ENCODE measurements at places on chromosomes 6 and 20.

DNA sequence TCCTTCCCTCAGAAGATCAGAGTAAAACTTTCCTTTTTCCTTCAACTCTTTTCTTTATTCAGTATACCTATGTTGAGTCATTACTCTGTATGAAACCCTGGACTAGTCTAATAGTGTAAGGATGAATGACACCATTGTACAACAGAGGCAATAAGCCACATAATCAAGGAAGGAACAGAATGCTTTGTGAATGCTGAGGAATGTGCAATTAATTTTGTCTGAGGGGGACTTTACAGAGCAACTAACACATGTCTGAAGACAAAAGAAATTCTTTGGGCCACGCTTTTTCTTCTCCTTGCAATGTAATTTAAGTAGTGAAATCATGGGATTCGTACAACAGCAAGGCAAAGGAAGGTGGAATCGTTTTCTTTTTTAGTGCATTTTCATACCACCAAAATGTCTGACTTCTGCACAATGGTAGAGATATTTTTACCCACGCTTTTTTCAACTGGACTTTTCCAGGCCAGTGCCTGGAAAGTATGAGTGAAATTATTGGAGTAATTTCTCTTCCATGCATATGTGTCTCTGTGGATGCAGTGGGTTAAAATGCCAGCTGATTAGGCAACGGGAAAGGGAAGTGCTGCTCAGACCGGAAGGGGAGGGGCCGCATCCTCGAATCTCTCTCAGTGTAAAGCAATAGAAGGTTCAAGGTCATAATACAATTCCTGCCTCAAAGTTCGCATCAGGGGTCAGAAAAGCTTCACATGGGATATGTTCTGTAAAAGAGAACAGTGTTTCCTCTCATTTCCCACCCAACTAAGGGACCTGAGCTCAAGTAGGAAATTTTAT, 89.9 kb upstream of the MTHFD1L start:
- DNase-seq: no peak

DNA sequence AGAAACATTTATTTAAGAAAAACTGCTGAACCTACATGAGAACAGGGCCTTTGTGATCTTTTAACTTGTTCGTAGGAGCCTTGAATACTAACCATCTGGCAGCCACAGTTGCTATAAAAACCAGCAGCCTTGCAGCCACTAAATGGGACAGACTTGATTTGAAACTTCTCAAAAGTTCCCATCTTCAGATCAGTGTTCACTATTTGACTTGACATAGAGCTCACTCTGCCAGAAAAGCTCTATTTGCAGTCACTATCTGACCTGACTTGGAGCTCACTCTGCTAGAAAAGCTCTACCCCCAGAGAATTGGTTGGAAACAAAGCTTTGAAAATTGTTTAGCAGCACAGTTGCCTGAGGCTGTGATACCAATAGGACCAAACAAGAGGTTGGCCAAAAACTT, 119.3 kb upstream of the F13A1 start:
- DNase-seq: no peak

GRCh38 chr6:11069760-11070159, 23.9 kb upstream of the SMIM13 start:
- DNase-seq: no peak

GRCh38 chr6:113184291-113184690, 672.9 kb upstream of the MARCKS start:
- DNase-seq: no peak

- no peak for DNase-seq
Measured at GRCh38 chr6:105620878-105621277, 218.0 kb upstream of the PREP start.

DNA sequence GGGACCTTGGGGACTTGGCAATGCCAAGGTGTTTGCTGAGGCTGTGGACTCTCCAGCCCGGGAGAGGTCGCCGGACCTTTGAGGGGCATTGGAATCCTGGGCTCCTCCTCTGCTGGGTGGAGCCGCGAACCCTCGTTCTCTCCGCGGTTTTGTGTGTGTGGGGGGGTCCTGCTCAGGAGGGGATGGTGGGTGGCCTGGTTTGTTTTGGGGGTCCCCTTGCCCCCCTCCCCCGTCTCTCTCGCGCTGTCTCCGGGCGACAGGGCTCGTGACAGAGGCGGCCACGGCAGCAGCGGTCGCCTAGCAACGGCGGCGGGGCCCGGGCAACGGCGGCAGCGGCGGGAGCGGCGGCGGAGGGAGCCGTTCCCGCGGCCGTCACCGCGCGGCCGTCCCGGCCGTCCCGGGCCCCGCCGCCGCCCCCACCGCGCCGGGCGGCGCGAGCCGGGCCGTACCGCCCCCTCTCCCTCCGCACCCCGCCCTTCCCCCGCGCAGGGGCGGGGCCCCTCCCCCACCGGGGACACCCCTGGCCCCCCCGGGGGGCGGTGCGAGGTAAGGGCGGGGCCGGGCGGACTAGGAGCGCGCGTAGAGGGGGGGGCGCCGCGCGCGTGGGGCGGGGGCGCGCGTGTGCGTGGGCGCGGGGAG, 7.8 kb downstream of the SYNGAP1 start:
- DNase-seq: peak; percentile 59

DNA sequence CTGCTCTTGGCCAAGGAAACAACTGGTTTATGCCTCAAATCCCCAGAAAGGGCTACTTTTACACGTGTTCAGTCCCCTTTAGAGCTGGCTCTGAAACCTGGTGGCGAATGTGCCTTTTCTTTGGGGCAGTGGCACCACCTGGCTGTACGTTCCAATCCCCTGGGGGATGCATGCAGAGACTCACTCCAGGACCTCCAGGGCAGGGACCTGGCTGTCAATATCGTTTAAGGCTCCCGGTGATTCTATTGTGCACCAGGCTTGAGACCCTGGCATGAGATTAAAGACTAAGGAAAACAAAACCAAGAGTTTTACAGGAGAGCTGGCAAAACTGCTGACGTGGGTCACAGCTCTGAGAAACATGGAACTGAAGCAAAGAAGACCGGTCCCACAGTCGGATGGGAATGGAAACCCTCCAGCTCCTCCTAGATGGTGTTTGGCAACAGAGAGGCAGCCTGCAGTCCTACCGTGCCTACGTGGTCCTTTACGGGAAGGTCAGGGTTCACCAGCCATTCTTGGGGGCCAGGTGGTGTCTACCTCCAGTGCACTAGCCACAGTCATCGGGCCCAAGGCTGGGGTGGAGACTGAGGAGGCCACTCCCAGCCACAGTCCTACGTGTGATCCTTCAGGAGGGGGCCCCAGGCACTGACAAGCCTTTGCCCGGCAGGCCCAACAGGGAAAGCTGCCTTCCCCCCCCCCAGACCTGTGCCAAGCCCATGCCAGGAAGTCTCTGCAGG, 203.3 kb upstream of the CST7 start:
- no peak for DNase-seq

Measured in effector memory CD4-positive, alpha-beta T cell (primary cell).